Stimulated activated CD4-positive, alpha-beta T cell treated with anti-CD3 and anti-CD28 coated beads, Interleukin-1b, Interleukin-23, amount 100 ng/mL, for 1 hour (primary cell): ENCODE measurements at places on chromosomes 1 and 21.
A peak's percentile ranks its signal among the peaks of the same experiment; 100 is the strongest.

- DNase-seq: peak; percentile 48
These were observed 627 bp upstream of the GNB1 start for GRCh38 chr1:1891349-1892078.

DNA sequence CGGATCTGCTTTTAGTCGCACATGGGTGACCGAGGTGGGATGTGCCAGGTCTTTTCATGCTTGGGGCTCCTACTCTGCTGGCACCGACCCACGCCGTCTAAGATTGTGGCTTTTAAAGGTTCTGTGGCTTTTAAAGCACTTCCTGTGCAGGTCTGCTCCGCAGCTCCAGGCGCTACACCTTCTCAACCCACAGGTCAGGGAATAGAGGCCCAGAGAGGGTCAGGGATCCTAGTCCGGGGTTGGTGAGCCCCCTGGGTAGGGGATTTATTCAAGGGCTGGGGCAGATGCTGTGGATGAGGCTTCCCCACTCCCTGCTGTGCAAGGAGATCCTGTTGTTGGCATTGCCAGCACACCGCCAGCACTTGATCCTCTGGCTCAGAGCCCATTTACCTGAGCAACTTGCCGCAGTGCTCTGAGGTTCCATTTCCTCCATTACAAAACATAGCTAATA lies 212.8 kb upstream of the RAB4A start:
- DNase-seq: no peak

GRCh38 chr1:219566951-219567947 lies 45.7 kb downstream of the ZC3H11B start:
- DNase-seq: no peak

DNA sequence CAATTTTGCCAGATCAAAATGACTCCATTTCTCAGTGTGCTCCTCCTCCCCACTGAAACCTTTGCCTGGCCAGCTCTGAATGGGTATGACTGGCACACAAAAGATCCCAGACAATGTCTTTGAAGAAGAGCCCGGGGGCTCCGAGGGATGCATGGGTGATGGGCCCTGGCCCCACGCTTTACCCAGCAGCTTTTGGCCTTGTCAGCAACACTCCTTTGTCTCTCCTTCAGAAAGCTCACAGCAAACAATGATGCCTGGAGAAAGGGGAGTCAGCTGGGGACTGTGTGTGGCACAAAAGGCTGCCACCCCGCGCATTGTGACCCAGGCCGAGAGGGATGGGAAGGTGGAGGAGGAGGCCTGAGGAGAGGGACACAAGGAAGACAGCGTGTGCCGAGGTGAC lies 45.9 kb downstream of the PLXNA2 start:
- DNase-seq: no peak

DNA sequence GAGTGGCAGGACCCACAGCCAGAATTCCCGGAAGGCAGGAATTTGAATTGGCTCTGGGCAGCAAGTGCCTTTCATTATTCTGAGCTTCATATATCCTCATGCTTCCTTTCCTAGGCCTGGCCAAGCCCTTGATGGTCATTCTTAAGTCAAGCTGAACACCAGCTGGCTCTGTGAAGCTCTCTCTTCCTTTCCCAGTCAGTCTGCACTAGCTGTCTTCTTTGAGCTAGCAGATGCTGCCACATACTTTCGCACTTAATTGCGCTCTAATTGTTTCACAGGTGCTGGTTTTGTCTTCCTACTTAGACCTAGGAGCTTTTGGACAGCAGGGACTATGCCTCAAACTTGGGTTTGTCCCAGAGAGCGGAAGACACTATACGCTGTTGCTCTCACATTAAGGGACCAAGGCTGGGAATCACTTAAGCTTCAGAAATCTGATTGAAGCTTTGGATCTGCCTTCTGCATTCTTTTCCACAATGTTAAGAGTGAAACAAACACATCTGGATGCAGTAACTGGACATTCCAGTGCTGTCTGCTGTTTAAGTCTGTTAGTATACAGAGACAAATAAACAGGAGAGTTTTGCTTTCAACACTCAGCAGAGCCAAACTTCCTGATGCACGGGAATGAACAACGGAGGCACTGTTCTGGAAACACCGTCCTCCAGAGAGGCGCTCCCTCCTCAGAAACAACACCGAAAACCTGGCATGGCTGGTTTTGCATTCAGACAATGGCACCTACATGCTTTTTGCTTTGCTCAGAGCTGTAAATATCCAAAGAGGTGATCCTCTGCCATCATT lies 2.2 kb downstream of the TLR5 start:
- no peak for DNase-seq

DNA sequence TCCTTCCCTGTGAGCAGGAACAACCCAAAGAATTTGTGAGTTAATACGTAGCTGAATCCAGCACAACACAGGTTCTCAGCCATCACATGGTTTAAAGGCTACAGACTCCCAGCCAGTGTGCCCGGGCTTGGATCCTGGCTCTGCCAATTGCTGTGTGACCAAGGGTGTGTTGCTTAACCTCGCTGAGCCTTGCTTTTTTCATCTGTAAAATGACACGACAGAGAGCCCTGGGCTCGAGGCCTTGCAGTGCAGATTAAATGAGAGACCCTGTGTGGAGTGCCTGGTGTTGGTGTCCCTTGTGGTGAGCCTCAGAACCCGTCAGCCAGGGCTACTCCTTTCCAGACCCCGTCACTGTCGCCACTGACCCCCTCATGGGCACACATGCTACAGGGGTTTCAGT lies 39.4 kb downstream of the CHAF1B start:
- no peak for DNase-seq

- no peak for DNase-seq
These were observed 685 bp downstream of the CRTC2 start for GRCh38 chr1:153957744-153958110.

DNA sequence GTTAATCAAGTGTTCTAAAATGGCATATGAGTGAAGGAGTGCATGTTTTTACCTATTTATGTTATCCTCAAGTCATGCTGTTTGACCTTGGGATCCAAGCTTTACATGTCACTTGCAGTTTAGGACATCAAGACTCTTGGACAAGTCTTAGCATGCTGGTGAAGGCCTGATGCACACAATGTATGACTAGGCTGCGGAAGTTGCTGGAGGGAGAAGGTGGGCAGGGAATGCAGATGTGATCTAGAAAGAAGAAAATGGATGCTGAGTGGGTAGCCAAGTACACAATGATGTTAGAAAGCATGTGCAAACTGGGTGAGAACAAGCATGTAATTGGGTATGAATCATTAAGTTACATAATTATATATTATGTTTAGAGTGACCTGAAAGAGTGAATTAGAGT lies 301.8 kb downstream of the BRINP2 start:
- DNase-seq: no peak

DNA sequence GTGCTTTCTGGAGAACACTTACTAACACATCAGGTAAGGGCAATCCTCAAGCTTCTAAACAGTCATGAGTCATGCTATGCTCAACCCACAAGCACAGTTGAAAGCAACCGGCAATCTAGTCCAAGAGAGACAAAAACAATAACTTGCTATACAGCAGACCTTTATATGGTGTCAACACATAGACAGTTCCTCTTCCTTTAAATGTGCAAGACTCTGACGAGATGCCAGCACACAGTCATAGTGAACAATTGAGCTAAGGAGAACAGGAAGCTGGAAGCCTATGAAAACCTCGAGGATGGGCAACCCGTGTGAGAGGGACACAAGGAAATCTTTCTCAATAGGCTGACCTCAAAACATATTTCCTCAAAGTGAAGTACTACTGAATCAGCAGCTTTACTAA lies 5.3 kb downstream of the ADIPOR1 start:
- no peak for DNase-seq

DNA sequence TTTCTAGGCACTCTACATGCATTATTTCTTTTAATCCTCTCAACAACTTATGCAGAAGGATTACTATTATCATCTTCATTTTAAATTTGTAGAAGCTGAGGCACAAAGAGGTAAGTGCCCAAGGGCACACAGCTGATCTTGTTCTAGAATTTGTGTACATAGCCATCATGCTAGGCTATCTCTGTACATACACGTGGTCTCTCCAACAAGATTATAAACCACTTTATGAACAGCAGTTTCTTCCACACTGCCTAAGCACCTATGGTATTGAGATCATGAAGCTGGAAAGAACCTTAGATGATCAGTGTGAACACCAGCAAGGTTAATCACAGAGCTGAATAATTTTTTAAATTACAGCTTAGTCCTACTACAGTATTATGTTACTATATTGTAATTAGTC lies 28.9 kb downstream of the UCHL5 start:
- no peak for DNase-seq

- DNase-seq: no peak
These were observed 160.6 kb upstream of the C21orf91 start for GRCh38 chr21:17979763-17980162.

GRCh38 chr1:113905435-113905861 lies 322 bp downstream of the DCLRE1B start:
- no peak for DNase-seq

DNA sequence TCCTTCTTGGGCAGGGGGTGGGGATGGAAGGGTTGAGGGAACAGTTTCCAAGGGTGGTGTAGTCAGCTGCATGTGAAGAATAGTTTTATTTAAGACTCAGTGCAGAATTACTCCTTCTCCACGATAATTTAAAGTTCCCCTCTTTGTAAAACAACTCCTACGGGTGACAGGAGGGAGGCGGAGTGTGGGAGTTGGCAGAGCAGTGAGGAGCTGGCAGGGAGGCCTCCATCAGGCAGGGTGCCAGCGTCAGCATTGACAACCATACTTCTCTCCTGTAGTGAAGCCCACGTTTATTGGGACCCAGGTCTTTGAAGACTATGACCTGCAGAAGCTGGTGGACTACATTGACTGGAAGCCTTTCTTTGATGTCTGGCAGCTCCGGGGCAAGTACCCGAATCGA lies 93.8 kb downstream of the MTR start:
- no peak for DNase-seq

DNA sequence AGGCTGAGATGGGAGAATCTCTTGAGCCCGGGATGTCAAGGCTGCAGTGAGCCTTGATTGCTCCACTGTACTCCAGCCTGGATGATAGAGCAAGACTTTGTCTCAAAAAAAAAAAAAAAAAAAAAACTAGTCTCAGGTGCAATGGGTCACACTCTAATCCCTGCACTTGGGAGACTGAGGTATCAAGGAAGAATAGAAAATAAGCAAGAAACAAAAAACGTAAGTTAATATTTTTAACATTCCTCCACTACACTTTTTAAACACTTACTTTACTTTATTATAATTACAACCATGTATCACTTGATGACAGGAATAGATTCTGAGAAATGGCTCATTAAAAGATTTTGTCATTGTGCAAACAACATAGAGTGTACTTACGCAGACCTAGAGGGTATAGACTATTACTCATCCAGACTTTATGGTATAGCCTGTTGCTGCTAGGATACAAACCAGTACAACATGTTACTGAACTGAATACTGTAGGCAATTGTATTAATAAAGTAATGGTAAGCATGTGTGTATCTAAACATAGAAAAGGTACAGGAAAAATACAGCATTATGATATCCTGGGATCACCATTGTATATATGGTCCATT lies 1244.1 kb upstream of the ADGRL4 start:
- no peak for DNase-seq

DNA sequence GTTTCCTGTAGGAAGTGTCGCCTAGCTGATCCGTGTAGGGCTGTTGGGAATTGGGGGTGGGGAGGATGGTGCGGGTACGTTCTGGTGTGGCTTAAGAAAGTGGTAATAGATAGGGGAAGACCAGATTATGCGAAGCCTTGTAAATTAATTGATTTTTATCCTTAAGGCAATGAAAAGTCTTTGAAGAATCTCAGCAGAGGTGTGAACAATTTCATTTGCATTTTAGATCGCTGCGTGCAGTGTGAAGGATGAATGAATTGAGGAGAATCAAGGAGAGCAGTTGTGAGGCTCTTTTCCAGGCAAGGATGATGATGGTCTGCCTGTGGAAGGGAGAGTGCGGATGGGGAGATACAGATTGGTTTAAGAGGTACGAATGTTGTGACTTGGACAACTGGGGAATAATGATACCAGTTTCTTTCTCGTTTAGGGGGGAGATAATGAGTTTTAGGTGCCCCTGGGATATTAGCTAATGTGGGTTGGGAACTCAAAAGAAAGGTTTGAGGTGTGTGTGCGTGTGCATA lies 813 bp upstream of the DEDD start:
- DNase-seq: no peak

- no peak for DNase-seq
These were observed 1.3 kb downstream of the USP24 start for GRCh38 chr1:55213885-55214211.

GRCh38 chr21:24276204-24276603 lies 1331.1 kb downstream of the MRPL39 start:
- DNase-seq: no peak

DNA sequence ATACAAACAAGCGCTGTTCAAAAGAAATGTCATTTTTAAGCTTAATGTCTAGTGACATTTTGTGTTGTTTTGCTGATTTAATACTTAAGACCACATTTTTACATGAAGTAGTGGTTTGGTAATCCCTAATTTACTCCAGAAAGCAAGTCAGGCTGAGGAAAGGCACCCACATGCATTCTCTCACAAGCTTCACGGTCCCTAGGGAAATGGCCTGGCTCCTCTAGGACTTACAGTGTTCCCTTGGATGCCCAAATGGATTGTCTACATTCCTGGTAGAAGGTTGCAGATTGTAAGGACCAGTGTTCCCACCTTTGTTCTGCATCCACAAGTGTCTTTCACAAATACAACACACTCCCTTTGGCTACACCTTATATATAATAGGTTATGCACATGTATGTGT lies 9.5 kb downstream of the GPSM2 start:
- no peak for DNase-seq

GRCh38 chr1:33819290-33819912 lies 44.5 kb upstream of the HMGB4 start:
- no peak for DNase-seq

GRCh38 chr1:202130816-202131522 lies 8.3 kb downstream of the GPR37L1 start:
- no peak for DNase-seq

DNA sequence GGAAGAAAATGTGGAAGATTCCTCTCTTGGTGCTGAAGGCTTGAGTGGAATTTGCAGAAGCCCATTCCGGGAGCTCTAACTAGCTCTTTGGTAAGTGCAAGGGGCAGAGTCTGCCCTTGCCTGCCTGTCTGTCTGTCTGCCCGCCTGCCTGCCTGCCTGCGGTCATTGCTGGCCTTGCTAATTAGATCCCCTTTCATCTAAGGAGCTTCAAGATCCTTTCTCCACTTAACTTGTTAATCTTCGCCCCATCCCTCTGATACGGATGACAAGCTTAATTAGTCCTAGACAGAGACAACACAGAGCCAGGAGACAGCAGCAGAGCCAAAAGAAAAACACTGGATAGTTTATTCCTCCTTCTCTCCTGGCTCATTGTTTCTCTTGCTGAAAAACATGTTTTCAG lies 80.2 kb upstream of the GADD45A start:
- DNase-seq: no peak

DNA sequence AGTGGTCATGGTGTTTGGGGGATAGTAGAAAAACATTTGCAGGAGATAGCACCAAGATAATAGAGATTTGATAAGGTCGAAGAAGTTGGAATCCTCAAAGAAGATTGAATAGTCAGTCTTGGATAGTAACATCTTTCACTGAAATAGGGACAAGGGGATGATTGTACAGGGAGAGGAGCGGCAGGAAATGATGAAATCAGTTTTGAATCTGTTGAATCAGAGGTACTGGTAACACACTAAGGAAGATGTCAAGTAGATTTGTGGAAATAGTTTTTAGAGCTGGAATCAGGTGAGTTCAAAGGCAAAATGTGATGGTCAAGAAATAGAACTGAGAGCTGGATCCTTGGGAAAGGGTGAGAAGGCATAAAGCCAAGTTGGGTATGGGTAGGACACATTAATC lies 26.5 kb downstream of the CAP1 start:
- no peak for DNase-seq
